ENCODE measurements at places on chromosomes 3 and 15.

- no peak for DNase-seq
These were observed 118.2 kb upstream of the GOLIM4 start for GRCh38 chr3:168213920-168214319.

GRCh38 chr3:31861826-31862225 lies 119.2 kb downstream of the OSBPL10 start:
- no peak for DNase-seq

GRCh38 chr3:50154476-50154839 lies 666 bp upstream of the SEMA3F start:
- no peak for DNase-seq

- no peak for DNase-seq
These were observed 13.4 kb downstream of the SLC38A3 start for GRCh38 chr3:50218448-50218847.

- DNase-seq = no peak
These were observed 95.8 kb downstream of the ZPLD1 start for GRCh38 chr3:102530415-102531181.

DNA sequence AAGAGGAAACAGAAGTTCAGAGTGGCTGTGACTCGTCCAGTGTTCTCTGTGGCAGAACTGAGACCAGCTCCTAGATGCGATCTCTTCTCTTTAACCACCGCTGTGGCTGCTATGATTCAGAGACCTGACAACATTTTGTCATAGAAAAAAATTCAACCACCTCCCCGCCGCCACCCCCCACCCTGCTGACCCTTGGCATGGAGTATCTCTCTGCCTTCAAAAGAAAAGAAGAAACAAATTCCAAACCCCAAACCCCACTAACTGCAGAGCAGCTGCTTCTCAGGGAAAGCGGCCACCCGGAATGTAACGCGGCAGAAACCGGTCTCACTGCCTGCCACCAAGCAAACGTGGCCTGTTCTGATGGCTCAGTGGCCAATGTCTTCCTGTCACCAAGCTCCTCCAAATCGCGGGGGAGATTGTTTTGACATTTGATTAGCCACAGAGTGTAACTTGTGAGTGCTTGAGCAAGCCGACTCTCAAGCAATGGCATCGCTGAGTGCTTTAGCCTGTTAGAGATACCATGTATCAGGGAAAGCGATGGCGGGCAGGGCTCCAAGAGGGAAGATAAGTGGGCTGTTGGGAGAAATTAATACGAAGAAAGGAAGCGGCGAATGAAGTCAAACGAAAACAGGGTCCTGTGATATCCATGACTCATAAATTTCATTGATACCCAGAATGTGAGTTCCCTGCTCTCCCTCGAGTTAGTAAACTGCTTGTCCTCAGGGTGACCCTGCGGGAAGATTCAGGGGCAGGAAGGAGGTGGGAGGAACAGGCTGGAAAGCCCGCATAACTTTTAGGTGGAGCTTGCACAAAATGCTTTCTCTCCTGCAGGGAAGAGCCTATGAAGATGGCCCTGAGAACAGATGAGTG lies 44.8 kb upstream of the TLE3 start:
- no peak for DNase-seq

- no peak for DNase-seq
These were observed 113.8 kb downstream of the IQSEC1 start for GRCh38 chr3:12959410-12959809.

GRCh38 chr3:8817486-8817885 lies 48.1 kb upstream of the OXTR start:
- no peak for DNase-seq

DNA sequence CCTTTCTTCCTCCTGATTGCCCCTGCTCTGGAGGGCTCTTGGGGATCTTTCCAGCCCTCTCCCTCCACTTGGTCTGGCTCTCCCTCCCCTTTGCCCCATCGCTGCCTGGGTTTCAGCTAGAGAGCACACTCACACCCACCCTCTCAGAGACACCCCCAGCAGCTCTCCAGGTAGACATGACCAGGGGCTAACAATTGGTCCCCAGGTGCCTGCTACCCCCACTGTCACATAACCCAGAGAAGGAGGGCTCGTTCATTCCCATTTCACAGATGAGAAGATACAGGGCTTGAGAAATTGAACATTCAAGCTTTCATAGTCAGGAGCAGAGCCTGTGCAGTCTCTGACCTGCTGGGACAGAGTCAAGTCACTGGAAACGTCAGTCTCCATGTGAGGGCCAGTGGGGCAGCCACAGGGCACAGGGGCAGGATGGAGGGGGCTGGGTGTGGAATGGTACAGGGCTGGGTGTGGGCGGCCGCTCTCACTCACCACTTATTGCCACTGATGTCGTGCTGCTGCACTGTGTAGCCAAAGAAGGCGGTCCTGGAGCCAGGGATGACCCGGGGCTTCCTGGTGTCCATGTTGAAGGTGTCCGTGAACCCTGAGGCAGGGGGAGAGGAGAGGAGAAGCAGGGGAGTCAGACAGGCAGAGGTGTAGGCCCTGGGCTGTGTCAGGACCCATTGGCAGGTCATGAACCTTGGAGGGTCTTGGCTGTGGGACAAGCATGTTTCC lies 29.4 kb downstream of the ITGA11 start:
- no peak for DNase-seq

GRCh38 chr3:183188895-183189462 lies 26.4 kb upstream of the LAMP3 start:
- no peak for DNase-seq

DNA sequence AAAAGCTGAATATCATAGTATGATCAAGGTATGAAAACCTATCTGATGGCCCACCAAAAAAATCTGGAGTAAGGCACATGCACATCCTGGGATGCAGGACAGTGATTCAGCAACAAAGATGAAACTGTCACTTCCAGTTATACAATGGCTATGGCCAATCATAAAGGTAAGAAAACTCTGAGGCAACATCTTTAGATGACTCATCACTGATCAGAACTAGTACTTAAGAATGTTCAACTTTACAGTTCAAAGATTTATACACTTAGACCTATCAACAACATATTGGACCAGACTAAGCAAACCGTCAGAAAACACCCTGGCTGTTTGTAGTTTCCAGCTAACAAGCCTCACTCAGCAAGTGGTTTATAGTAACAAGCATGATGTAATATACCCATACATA lies 21.3 kb upstream of the PLCH1 start:
- no peak for DNase-seq

- DNase-seq = no peak
These were observed 164.1 kb upstream of the NSMCE3 start for GRCh38 chr15:29433507-29434248.

DNA sequence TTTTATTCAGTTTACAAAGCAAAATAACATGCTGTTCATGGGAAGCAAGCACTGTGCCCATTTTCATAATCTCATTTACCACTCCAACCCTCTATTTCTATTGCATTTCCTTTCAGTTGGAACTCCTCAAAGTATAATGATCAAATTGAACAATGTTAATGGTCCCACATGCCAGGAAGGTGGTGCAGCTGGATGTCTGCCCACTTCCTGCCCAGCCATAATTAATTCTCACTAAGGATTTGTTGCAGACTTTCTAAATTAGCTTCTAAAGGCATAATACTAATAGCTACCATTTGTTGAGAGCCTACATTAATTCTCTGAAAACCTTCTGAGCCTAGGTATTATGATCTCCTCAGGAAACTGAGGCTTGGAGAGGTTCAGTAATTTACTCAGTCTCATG lies 316.1 kb upstream of the TPM1 start:
- no peak for DNase-seq

DNA sequence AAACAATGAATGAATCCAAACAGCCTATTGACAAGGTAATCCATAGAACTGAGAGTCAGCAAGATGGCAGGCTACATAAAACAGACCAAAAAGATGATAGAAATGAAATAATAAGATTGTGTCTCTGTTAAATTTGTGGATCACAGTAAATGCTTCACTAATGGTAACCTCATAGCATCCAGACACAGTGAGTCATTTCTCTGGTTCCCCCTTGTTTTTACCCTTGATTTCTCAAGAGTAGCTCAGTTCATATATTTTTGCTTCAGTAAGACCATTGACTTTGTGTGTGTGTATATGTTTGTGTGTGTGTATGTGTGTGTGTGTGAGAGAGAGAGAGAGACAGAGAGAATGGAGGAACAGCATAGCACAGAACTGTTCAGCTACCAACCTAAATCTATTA lies 546.9 kb downstream of the RBMS3 start:
- no peak for DNase-seq

- DNase-seq = no peak
These were observed 138.1 kb downstream of the TMCO5A start for GRCh38 chr15:38072348-38073177.

- DNase-seq = no peak
These were observed 8.5 kb downstream of the BAHD1 start for GRCh38 chr15:40449275-40449674.

- DNase-seq = no peak
These were observed 15.0 kb upstream of the PLSCR1 start for GRCh38 chr3:146559388-146559787.

- DNase-seq = no peak
These were observed 86.5 kb downstream of the ST6GAL1 start for GRCh38 chr3:187016639-187017345.

DNA sequence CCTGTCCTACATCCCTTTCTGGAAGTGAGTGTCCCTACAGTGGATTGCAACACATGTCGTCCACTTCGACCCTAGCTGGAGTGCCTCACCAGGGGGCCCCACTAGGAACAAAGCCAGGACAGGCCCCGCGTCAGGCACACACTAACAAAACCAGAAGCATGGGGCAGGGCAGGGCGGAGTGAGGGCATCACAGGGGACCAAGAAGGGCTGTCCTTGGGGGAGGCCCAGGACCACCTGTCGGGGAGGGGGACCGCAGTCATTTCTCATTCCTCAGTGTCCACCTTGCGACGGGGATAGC lies 21.9 kb downstream of the IDH2 start:
- DNase-seq = no peak

DNA sequence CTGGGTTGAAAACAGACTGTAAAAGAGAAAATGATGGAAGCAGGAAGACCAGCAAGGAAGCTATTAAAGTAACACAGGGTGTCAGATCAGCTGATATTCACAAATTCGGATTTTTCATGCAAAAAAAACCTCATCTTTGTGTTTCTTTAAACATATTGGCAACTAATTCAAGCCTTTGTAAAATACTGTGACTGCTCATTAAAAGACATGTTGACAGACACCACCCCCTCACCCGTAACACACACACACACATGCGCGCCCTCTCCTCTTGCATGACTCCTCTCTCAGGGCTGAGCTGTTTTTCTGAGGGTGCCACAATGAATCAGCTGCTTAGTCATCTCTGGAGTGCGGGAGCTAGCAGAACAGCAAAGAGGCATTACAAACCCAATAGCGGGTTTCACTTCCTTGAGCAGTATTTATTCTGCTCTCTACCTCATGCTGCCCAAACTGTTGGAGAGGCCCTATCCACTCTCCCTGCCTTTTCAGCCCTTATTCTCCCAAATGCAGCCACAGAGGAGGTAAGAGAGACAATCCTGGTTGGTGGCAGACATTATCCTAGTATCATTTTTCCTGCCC lies 35.8 kb upstream of the CCDC80 start:
- peak; percentile 83 for DNase-seq

DNA sequence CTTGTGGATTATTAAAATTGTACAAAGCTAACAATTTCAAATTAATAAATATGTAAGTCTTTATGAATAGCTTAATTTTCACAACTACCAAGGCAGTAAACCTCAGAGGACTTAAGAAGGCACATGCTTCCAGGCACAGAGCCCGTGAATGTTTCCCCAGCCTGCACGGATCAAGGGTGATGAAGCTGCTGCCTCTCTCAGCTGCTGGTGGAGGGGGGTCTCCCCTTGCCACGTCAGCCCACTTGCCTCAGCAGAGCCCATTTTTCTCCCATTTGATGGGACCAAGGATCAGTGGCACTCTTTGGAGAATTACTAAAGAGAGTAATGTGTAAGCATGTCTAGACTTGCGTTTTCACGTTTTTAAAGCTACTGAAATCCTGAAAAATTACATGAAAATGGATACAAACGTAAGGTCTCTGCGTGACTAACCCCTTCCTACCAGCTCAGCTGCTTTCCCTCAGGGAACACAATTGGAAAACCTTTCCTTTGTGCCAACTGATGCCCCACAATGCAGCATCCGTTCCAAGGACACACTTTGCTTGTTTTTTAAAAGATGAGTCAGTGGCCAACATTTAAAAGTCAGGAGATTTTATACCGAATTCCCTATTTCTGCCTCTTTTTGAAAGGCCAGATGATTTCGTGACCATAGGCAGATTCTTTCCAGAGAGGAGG lies 494.1 kb downstream of the GABRG3 start:
- DNase-seq = no peak

DNA sequence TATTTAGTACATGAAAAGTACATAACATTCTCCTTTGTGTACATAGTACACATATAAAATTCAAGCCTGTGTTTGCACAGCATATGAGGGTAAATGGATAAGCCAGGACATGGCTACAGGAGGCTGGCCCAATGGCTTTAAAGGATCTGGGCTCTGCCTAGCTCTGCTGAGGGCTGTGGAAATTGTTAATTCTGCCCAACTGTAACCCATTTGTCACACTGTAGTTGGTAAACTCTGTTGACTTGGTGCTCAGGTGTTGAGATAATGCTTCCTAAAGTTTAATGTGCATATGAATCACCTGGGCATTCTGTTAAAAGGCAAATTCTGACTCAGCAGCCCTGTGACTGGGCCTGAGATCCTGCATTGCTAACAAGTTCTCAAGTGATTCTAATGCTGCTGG lies 196.5 kb upstream of the ZPLD1 start:
- no peak for DNase-seq

GRCh38 chr15:74964794-74965193 lies 8.2 kb upstream of the RPP25 start:
- DNase-seq = no peak

GRCh38 chr15:58992181-58992580 lies 4.7 kb downstream of the RNF111 start:
- no peak for DNase-seq

DNA sequence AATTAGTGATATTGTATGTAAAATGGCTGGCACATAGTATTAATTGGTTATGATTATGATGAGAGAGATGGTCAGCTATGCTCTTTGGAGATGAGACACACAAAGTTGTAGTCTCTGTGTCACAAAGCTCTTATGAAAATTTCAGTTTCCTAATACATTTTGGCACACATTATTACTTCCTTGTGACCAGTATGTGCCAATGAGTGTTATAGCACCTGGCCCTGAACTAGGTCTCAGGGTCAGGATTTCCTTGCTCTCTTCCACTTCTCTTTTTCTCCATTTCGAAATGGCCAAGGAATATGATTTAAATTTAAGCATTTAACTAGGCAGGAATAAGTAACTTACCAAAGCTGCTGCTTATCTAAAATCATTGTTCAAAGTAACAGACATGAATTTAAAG lies 28.0 kb downstream of the TIPARP start:
- no peak for DNase-seq

DNA sequence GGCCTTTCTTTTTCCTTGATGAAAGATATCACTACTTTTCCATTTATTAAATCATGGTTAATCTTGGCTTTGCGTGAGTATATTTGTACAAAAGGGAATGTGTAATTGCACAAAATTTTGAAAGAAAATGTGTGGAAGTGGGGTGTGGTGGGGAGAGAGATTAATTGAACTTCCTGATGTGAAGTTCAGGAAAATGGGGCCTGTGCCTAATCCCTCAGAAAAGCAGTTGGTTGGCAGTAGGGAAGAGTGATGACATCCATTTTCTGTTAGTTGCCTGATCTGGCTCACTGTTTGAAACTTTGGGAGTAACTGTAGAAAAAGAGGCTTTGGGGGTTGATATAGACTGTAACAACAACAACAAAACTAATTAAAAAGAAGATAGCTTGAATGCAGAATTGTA lies 10.8 kb upstream of the IL20RB start:
- no peak for DNase-seq

- DNase-seq = no peak
These were observed 75.4 kb upstream of the LARS2 start for GRCh38 chr3:45312836-45313493.

- DNase-seq = no peak
These were observed 151.7 kb downstream of the CLSTN2 start for GRCh38 chr3:140086642-140087041.

- no peak for DNase-seq
These were observed 143.7 kb downstream of the MYLK start for GRCh38 chr3:123740391-123740822.
